OCI-M1 (cell line): ENCODE measurements at places on chromosomes 1 and 21.

DNA sequence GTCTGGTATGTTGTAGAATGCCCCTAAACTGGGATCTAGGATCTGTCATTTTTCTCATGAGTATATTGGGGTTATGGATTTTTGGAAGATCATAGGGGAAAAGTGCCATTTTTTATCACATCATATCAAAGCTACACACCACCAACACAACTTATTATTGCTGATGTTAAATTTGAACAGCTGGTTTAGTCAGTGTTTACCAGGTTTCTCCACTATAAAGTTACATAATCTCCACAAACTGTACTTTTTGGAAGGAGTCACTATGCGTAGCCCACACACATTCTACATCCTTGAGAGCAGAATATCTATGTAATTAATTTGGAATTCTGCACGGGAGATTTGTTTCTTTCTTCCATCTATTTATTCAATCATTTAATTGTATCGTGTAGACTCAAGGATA lies 35.2 kb downstream of the RC3H1 start:
- DNase-seq, result no peak

DNA sequence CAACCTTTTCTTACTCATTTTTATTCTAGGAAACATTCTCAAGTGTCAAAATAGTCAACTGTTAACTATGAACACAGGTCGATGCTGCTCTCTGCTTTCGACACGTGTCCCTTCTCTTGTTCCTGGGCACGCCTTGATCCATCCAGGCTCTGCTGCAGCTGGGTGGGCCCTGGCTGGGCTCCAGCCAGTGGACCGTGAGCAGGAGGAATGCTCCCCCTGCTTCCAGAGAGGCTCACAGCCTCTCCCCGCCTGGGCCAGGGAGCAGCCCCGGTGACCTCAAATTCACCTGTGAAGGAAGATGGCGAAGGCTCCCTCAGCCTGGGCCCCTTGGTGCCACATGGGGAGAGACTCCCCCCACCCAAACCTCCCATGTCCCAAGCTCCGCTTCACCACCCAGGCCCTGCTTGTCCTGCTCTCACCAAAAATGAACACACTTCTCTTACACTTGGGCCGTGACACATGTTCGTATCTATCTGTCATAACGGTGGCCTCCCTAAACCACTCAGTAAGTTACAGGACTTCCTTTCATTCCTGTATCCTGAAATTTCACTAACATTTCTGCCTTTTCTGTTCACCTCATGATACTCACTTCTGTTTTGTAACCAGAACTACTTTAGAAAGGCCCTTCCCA lies 24.6 kb upstream of the ADARB1 start:
- DNase-seq, result no peak

DNA sequence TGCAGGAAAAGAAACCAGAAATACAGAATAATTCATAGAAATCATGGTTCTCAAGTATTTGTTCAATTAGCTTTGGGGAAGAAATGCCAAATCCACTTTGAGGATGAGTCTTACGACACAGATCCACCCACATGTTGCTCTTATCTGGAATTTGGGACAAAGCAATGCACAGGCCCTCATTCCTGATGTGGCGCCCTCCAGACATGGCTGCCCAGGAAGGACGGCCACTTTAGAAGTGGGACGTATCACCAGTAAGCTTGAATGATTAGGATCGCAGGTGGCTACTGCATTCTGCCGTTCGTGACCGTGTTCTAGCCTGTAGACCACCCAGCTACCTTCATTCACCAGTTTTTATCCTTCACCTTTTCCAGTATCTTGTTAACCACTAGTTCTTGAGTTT lies 20.1 kb upstream of the NCMAP start:
- DNase-seq, result no peak

GRCh38 chr1:66951513-66951912 lies 26.7 kb downstream of the MIER1 start:
- no peak for DNase-seq

DNA sequence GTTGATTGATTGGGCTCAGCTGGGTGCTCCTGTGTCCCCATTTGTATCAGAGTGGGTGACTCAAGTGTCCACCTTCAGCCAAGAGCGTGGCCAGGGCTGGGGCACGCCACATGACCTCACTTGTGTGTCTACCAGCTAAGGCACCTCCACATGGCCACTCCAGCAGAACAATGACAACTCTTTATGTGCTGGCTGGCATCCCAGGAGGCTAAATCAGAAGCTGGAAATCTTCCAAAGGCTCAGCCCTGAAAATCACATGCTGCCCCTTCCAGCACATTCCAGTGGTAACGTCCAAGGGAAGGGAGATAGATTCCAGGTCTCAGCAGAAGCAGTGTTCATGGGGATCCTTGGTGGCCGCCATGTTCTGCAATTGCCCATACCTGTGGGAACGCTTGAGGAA lies 585.5 kb downstream of the AJAP1 start:
- no peak for DNase-seq

DNA sequence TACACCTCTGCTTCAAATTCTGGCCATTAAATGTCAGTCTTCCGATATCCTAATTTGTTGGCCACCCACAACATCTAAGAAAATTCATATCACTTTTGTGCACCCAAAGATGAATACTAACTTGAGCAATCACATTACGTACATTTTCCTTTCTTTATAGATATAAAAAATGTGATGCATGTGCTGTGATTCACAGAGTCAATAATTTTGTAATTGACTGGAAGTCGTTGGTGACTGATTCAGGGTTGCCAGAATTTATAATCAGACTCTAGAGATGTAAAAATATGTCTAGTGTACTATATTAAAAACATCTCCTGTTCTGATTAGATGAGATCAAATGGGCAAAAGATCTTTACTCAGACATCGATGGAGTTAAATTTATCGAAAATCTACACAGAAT lies 150.0 kb upstream of the KCTD3 start:
- DNase-seq, result no peak

DNA sequence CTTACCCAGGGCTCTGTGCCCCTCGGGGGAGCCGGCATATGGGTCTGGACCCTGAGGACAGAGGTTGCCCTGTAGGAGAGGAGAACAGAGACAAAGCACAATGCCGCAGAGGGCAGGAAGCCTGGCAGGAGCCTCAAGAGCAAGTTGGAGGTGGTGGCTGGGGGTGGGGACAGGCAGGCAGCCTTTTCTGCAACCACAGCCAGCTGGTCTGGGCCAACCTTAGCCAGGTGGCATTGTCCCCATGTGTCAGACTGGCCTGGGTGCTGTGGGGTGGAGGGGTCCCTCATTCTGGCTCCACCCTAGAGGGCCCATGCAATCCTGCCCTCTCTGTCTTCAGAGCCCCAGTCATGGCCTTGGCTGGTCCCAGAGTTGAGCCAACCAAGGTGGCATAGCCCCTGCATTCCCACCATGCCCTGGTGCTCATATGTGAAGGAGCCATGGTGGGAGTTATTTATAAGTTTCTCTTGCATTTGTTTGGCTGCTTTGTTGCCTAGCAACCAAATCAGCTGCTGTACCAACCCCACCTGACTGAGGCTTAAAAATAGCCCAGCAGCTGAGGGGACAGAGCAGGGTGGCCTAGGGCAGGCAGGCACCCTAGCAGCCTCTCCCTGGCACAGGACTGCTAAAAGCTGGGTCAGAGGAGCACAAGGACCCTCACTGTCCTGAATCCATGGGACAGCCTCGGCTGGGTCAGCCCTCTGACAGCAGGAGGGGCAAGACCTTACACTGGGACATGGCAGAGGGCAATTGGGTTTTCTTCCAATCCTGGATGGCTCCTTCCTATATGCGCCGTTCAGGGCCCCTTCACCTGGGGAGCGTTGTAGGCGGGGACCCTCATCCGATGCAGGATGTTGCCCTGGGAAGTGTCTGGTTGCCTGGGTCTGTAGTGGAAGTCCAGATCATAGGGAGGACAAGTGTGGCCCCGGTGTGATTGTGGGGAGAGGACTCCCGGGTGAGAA lies 19.5 kb downstream of the MAP7D1 start:
- DNase-seq, result no peak

- DNase-seq, result no peak
Measured at GRCh38 chr21:17572431-17572830, 40.3 kb downstream of the BTG3 start.

DNA sequence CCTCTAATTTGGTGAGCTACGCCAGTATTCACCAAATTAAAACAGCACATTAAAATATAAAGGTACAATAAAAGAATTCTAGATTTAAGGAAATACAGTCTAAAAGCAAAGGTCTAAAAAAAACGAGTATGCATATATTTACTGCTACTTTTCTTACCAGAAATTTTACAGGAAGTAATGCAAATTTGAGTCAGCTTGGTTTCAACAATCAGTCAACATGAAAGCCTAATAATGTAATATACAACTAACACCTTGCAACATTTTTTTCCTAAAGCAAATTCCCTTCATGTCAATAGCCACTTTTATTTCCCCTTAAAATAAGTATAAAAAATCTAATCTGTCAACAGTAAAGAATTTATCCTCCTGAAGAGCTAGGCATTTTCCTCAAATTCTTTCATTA lies 11.9 kb downstream of the PTP4A2 start:
- DNase-seq, result no peak

GRCh38 chr1:159092036-159092760 lies 15.6 kb upstream of the AIM2 start:
- DNase-seq, result peak; percentile 40
